ENCODE measurements at places on chromosomes 3 and 15.

DNA sequence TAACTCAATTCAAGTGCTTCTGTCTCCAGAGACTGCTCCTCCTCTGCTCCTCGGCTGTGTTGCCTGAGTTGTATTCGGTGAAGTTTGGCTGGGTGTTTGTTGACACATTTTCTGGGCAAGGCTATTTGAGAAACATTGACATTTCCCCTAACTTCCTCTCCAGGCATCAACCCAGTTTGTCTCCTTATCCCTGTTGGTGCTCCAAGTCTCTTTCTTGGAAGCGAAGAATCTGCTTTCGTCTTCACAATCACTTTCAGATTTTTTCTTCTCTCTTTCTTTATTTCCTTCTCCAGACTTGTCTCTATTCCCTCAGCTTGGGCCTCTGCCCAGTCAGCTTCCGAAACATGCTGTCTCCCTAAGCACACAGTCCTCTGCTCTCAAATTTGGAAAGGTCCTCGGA is 84.7 kb downstream of the ETV5 start:
- no peak for DNase-seq

DNA sequence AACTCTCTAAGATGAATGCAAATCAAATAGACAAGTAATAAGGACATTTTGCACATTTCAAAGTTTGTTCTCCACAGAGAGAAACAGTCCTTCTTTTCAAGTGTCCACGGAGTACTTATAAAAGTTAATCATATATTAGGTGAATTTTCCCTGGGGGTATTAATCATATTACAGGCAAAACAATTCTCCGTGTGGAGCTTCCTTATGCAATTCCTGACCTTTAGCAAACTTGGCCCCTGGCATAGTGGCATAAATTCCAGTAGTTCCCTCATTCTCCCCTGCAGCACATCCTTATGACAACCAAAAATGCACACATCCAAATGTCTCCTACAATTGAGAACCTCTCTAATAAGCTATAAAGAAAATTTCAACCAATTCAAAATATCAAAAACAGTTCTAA is 34.4 kb downstream of the FSIP1 start:
- DNase-seq: no peak

DNA sequence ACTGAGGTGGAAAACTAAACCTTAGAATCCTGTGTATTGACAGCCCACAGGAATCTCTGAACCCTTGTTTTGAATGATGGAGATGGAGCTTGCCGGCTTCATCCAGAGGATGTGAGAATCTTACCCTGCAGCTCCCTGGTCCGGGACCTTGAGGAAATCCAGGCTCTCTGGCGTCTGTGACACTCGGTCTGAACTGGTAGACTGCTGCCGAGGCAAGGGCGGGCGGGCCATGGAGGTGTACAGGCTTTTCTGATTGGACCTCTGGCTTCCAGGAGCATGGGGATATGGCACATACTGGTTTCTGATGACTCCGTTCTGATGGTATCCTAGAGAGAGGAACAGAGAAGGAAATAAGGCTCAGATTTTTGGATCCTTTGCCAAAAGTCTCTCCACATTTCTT is 48.5 kb downstream of the CCNB2 start:
- DNase-seq: no peak

DNA sequence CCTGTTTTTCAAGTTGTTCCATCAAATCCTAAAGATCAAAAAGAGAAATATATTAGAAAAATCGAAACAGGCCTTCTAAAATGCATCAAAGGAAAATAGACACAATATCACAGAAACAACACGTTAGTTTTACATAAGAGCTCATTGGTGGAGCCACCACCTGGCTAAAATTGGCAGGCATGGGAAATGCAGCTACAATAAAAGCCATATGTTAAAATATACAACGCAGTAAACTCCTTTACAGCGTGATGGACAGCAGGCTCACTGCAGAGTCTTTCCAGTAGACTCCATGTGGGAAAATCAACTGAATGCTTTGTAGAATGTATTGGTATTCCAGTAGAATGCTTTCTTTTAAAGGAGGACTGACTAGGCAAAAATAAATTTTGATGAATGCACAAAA is 40.9 kb upstream of the MYO5C start:
- DNase-seq: no peak

DNA sequence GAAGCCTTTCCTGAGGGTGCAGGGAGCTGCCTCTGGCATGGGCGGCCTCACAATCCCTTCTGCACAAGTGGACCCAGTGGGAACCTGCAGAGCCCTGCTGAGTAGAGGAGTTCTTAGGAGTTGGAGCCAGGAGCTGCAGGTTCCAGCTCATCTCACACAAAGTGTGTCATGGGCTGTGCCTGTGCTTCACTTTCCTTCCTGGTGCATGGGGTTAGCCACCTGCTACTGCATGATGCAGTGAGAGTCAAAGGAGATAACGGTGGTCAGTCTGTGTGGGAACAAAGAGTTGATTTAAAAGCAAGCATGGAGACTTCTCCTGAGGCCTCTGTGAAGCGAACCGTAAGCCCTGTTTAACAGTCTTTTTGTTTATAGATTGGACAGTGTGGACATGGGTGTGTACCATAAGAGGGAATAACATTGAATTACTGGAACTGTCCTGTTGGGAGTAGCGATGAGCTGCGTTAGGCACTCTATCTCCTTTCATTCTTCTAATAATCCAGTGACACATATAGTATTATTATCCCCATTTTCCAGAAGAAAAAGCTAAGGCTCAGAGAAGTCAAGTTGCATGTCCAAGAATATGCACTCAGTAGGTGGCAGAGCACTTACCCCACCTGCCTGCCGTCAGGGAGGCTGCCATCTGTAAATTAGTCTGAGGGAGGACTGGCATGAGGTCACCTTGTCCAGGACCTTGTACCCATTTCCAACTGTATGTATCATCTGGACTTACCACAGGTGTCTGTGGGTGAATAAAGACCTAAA is 68.7 kb upstream of the PRR23C start:
- peak; percentile 12 for DNase-seq

- DNase-seq: peak; percentile 7
Measured at GRCh38 chr3:138332472-138333073, 2.9 kb upstream of the NME9 start.

GRCh38 chr3:189188466-189188865 is 16.7 kb downstream of the TPRG1 start:
- DNase-seq: no peak

DNA sequence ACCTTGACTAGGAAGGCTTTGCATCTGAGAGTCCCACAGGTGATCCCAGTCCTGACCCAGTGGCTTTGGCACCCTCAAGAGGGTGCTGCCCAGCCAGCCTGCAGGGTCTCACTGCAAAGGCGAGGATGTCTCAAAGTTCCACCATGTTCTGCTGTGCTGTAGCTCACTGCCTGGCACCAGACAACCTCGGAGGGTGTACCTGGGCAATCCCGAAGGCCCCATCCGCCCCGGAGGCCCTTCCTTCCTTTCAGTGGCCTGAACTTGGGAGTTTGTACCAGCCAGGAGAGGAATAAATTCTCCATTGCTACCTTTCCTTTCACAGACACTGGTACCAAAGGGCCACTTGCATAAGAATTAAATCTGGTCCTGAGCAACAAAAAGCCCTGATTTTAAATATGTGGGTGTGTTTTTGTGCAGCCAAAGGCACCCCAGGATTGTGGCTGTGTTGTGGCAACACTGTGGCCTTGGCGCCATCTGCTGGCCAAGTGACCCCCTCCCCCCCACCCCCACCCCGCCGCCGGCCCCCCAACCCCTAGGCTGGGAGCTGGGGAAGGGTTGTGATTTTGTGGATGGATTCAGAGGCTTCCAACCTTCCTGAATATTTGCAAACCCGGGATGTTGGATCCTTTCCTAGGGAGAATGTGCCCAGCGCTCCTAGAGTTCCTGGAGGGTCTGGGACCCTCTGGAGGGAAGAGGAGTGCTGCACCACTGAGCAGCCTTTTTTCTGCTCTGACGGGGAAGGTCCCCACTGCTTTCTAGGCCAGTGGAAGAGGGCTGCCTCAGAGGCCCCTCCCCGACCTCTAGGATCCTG is 9.7 kb upstream of the PTPN23 start:
- DNase-seq: peak; percentile 20

GRCh38 chr15:71397377-71397776 is 282.1 kb downstream of the THSD4 start:
- no peak for DNase-seq

DNA sequence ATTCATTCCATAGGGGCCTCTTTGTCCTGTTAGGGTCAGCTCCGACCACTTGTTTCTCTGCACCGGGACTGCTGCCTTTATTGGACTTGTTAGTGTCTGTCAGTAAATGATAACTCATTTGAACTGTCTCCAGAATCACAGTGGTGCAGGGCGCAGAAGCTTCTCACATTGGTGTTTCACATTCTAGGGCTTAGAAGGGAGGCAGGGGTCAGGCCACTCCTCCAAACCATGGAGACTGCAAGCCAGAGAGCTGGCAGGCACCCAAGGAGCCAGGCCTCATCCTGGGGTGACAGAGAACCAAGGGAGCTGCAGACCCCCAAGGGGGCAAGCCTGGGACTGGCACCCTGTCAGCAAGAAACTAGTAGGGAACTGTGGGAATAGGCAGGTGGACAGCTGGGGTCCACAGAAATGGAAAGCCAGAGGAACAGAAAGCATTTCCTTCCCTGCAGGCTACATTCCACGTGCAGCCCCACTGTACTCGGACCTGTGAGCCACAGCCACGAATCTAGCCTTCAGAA is 49.1 kb downstream of the CCNL1 start:
- no peak for DNase-seq

- no peak for DNase-seq
Measured at GRCh38 chr15:85623315-85624049, 171.2 kb downstream of the KLHL25 start.

GRCh38 chr3:43155464-43156121 is 49.7 kb upstream of the POMGNT2 start:
- no peak for DNase-seq

DNA sequence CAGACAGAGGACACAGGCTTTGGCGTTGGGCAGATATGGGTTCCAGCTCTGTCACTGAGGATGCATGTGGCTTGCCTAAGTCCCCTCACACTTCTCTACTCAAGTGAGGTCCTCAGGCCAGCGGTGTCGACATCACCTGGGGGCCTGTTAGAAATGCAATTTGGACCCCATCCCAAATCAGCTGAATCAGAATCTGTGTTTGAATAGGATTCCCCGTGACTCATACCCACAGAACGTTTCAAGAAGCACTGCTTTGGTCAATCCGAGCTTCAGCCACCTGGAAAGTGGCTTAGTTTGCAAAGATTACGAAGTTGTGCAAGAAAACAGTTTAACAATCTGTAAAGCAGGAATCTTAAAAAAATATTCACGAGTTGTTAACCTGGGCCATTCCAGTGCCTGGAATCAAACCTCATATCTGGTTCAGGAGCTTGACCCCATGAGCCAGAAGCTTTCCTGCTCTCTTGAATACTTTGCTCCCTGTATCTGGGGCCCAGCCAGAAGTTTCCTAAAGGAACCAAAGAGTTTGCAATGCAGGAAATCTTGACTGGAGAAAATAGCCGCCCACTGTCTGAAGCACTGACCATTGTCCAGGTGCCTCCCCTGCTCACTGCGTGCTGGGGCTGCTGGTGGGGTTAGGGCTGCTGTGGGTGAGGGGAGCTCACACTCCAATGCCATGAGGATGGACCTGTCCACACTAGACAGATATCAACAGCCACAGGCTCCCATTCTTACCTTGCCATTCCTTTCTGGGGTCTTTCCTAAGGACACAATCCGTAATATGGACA is 208.5 kb upstream of the LINGO1 start:
- DNase-seq: no peak

DNA sequence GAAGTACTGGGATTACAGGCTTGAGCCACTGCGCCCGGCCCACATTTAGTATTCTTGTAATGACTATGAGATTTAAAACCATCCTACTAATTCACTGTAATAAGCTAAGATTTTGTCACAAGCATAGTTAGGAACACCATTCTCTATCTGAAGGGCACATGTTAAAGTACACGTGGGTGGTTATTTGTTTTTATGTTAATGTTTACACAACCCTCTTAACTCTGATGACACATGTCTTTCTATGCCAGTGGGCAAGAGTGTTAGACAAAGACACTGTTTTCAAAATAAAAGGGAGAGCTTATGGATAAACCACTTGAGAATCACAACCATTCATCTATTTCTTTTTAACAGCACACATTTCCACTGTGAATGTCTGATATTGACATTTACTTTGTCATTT is 537.6 kb upstream of the IL12A start:
- no peak for DNase-seq

DNA sequence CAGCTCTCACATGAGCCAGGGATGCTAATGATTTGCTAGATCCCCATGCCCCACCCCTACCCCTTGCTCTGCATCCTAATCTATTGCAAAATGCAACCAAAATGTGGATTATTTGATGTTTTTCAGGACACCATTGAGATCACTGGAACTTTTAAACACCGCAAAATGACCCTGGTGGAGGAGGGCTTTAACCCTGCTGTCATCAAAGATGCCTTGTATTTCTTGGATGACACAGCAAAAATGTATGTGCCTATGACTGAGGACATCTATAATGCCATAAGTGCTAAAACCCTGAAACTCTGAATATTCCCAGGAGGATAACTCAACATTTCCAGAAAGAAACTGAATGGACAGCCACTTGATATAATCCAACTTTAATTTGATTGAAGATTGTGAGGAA is 29.7 kb downstream of the HDC start:
- DNase-seq: no peak

DNA sequence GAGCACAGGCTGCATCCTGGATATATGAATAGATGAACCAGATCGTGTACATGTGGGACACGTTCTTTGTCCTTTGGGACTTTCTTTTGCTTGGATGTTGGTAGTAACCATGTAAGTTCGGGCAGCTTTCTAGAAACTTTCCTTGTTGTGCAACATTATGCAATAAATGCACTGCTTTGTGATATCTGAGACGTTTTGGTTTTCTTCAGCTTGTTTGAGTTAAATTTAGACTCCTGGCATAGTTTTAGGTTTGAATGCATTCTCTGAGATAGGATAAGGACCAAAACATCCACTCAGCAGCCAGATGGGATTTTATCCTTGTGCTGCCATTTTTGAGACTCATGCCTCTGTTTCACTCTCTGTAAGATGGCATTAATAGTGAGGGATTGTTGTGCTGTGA is 158.9 kb downstream of the IGF1R start:
- no peak for DNase-seq

DNA sequence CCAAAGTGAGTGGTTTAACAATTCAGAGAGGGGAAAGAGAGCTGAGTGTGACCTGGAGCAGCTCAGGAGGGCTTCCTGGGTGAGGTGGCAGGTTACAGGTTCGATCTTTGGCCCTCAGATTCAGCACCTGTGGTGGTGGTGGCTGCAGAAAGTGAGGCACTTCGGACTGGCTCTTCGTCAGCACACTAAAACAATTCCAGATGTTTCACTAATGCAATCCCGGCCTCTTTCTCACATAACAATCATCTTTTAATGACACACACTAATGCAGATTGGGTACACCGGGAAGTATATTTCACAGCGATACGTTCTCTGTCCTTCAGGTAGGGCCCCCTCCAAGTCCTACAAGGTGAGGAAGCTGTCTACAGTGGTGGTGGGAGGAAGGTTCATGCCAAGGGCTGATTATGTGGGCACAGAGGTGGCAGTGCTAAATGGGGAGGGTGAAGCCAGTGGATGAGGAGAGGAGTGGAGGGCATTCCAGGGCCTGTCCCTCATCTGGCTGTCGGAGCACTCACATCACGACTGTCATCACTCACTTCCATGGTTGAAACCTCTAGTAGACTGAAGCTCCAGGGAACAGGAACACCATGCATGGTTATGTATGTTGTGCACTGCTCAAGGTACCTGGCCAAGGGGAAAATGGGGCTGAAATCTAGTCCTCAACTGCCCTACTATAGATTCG is 171.1 kb downstream of the RAB11A start:
- no peak for DNase-seq
